ENCODE measurements at places on chromosomes 11 and 22. TPM values are rescaled to one million over a fixed set of nuclear protein-coding genes. Genes with fewer than 3 reads are reported as not detected.

The HTR3B gene
- not detected for total RNA-seq

The ELF5 gene
- total RNA-seq, result not detected

The BACE1-AS gene
- total RNA-seq, result 7.5 TPM

The SLN gene
- not detected for total RNA-seq

The RNF215 gene
- 17.0 TPM for total RNA-seq

The DKK3 gene
- 157 TPM for total RNA-seq

- DNase-seq, result no peak
Observed at GRCh38 chr11:134025082-134025429, 43.8 kb upstream of the JAM3 start.

- no peak for DNase-seq
Observed at GRCh38 chr11:74321487-74322188, 10.2 kb upstream of the P4HA3 start.

DNA sequence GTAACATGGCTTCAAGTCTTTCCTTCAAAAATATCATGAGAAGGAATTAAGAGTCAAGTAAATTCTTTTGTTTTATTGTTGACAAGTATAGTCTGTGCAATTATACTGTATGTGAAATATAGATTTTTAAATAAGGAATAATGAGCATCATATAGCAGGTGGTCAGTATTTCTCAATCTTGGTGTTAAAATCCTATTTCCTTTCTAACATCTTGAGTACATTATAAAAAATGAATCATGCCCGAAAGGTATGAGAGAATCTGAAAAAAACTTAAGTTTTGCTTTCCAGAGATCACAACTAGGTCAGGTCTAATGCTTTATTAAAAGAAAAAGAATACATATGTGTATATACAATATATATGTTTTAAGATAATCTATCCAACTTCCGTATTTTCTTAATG lies 53.1 kb downstream of the KIF18A start:
- DNase-seq, result no peak

DNA sequence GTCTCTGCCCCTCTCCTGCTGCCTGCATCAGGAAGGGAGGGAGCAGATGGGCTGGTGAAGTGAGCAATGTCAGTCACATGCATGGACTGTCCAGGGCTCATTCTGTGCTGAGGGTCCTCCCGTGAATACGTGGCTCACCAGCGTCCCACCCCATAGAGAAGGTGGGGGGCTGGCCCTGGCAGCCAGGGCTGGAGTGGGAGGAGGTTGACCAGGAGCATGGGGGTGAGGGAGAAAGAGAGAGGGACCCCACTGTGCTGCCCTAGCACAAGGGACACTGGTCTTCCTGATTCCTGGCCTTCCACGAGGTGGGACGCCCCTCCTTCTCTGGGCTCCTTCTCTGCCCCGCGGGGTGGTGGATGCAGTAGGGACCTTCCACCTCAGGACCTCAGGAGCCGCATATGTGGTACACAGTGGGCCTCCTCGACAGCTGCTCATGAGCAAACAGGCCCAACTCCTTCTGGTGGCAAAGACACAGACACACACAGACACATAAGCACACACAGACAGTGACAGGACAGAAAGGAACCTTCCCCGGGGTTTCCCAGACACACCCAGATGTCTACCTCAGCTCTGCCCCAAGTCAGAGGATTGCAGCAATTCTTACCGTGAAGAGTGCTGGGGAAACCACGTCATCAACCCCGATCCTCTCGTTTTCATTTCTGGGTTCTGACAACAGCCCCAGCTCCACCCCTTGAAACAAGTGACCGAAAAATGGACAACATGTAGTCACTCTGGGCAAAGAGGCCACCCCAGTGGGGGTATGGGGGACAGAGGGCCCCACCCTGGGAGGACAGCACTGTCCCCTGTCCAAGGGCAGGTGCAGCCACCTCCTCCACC lies 3.6 kb upstream of the APOBEC3A start:
- no peak for DNase-seq

GRCh38 chr22:30304495-30305244 lies 15.4 kb upstream of the CASTOR1 start:
- DNase-seq, result no peak

DNA sequence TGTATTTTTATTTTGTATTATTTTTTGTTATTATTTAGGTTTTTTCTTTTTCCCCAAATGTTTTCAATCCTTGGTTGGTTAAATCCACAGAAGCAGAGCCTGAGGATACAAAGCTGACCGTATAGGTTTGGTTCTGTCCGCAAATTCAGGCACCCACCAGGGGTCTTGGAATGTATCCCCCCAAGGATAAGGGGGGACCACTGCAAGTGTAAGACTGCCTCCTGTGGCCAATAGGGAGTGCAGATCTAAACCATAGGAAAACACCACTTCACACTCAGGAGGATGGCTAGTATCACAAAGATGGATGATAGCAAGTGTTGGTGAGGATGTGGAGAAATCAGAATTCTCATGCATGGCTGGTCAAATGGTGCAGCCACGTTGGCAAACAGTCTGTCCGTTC lies 20.0 kb downstream of the CPT1A start:
- DNase-seq, result no peak

- peak; percentile 84 for DNase-seq
Observed at GRCh38 chr11:112315861-112316739, 55.4 kb upstream of the PLET1 start.

DNA sequence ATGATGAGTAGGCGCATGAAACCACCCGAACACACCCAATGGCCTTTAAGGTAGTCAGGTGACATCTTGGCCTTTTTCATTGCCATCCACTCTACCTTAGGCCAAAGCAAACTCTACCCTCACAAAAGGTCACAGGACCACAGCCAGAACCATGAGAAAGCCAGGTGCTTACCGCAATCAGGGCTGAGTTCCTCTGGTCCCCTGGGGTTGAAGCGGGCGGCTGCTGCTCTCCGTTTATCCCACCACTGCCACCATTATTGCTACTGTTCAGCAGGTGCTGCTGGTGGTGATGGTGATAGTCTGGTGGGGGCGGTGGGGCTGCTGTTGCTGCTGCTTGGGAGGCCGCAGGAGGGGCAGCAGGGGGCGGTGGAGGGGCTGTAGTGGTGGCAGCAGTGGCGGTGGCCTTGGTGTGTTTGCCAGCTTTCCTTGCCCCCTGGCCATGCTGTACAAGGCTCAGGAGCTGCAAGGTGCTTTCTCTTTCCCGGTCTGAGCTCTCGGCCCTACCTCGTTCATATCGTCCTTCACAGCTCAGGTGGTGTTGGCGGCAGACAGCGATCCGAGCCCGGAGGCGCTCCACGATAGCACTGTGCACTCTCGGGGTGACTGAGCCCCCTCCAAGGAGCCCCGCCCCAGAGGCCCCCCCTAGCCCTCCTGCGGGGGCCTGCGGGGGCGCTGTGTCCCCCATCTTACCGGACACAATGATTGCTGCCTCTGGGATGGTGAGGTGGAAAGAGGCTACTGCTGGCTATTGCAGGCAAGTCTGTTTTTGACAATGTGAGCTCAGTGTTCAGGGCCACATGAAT lies 1.6 kb downstream of the MAML2 start:
- no peak for DNase-seq

DNA sequence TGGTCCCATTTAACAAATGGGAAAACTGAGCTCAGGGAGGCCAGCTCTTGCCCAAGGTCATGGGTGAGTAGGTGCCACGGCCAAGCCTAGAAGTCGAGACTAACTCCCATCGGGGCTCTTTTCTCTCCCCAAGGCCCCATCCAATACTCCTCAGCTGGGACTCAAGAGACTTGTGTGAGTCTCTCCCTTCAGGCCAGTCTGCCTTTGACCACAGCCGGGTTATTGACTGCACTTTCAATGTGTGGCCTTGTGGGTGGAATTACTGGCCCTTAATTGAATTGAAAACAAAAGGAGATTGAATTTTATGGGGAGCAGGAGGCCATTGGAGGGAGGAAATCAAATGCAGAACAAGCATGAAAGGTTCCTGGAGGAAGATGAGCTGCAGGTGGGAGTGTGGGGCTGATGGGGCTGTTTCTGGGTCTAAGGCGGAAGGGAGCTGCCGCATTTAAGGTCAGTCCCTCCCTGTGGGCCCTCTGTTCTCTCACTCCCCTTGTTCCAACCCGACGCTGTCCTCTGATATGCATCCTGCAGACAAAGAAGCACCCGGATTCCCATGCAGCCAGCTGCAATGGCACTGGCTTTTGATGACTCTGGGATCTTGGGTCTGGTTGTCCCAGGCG lies 552.8 kb downstream of the MIAT start:
- DNase-seq, result no peak

- DNase-seq, result no peak
Observed at GRCh38 chr22:44483878-44484277, 14.2 kb downstream of the RTL6 start.

DNA sequence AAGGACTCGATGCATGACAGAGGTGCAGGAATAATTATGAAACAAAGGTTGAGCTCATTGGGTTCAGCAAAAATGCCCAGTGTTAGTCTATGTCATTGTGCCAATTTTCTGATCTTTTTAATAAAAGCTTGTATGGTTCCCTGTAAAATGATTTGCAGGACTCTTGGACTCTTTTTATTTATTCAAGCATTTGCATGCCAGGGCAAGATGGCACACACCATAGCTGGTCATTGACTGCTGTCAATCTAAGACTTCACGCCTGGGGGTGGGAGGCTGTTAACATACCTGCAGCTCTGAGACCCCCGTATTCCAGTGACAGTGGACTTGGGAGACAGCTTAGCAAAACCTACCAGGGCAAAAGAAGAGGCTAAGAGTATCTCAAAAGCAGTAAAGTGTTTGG lies 32.0 kb upstream of the ANO1 start:
- peak; percentile 72 for DNase-seq

DNA sequence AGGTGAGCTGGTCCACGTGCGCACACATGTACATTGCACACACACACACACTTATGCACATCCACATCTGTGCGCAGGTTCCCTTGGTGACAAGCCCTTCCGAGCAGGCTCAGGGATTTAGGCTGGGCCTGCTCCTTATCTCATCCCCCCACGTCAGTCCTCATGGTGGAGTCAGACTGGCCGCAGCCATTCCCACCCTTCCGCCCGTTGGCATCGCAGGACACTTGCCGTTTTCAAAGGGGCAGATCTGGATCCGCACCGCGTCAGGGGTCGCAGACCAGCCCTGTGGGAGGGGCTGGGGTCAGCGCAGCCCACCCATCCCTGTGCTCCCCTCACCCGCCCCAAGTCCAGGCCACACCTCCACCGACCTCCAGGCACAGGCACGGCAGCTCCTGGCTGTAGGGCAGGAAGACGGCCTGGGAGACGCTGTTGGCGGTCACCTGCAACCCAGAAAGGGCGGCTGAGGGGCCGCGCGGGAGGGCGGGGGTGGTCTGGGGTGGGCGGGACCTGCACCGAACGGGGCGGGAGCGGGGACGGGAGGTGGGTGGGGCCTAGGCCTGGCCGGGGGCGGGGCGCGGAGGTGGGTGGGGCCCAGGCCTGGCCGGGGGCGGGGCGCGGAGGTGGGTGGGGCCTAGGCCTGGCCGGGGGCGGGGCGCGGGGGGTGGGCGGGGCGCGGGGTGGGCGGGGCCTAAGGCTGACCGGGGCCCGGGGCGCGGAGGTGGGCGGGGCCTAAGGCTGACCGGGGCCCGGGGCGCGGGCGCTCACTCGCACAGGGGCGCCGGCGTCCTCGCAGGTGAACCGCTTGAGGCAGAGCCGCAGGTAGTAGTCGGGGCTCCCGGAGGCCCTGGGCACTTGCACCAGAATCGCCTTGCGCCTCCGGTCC lies 13.3 kb downstream of the IL17REL start:
- no peak for DNase-seq

DNA sequence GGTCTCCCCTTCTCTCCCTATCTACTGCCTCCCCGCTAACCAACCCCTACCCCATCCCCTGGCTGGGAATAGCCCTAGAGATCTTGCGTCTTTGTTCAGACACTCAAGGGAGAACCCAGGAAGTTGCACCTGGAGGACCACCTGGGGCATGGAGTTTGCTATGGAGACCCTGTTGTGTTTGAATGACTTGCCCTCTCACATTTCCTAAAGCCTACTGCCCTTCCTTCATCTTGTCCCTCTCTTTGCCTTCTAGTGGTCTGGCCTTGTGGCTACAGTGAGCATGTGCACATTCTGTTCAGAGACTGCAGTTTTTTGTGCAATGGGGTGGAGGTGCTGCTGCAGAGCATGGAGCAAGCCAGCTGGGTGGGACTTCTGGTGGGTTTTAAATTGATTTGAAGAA lies 42.5 kb downstream of the ZNRF3 start:
- DNase-seq, result no peak

DNA sequence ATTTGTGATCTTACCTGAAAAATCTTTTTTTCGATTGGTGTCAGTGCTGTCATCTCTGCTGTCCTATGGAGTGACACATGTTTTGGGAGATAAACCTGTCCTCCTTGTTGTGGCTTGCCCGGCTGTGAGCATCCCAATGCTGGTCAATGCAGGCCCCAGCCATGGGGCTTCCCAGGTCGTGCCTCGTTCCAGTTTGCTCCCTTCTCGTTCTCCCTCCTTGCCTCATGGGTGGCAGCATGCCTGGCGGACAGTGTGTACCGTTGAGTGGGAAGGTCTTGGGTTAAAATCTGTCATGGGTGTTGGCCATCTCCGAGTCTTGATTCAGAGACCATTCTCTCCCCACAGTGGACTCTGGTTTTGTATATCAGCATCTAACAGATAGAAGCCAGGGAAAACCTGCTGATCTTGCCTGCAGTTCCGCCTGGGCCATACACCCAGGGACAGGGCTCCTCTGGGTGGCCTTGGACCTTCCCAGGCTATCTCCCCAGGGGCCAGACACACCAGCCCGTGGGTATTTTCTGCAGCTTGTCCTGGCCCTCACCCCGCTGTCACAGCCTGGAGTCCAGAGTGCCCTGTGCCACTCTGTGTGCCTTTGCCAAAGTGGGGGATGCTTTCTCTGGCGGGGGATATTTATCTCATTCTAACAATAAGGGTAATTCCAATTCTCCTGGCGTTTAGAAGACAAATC lies 208.1 kb downstream of the TBC1D22A start:
- no peak for DNase-seq

DNA sequence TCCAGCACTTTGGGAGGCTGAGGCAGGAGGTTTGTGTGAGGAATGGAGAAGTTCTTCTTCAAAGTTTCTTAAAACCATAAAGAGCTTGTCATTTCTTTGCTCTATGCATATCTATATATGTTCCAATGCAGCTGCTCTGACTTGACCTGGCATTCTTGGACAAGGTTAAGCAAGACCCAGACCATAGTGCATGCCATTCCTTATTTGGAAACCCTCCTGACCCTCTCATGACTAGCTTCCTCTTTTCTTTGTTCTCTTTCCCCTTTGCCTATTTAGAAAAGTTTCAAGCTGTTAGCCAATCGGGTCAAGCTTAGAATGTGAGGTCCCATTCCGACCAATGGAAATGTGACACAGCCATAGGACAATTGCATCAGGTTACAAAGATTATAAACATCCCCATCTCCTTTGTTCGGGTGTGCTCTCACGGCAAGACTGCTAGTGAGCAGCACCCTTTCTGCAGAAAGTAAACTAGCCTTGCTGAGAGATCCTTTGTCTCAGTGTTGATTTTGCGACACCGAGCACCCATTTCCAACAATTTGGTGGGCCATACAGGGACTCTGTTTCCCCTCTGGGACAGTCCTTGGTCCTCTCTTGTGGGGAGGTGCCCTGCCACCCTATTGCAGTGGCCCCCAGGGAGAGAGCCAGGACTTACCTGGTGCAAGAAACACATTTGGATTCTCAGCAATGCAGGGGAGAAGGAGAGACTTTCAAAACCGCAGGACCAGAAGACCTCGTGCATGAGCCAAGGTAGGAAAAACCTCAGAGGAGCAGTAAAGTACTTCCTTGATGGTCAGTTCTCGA lies 39.9 kb upstream of the ANO1 start:
- DNase-seq, result peak; percentile 47

- DNase-seq, result no peak
Observed at GRCh38 chr11:12159351-12160099, 49.1 kb downstream of the MICAL2 start.

All from esophagus muscularis mucosa (tissue), 4 donors.